ENCODE measurements at places on chromosomes 5 and 9.
A peak's percentile ranks its signal among the peaks of the same experiment; 100 is the strongest.

DNA sequence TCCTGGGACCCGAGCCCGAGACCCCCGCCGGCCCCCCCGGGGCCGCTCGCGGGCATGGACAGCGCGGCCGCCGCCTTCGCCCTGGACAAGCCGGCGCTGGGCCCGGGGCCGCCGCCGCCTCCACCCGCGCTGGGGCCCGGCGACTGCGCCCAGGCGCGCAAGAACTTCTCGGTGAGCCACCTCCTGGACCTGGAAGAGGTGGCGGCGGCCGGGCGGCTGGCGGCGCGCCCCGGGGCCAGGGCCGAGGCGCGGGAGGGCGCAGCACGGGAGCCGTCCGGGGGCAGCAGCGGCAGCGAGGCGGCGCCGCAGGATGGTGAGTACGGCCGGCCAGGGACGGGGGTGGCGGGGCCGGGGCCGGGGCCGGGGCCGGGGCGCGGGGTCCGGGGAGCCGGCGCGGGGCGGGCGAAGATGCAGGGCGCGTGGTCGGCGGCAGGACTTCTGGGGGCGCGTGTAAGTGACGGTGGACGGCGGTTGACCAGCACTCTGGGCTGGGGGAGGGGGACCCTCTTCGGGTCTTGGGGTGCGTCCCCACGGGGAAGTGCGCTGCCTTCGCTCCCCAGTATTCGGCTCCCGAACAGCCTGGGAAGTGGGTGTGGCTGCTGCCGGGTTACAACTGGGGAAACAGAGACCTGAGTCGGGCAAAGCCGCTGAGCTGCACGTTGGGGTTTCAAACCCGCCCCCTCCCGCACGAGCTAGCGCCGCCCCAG, 520 bp downstream of the PRRX2 start:
- no peak for DNase-seq

DNA sequence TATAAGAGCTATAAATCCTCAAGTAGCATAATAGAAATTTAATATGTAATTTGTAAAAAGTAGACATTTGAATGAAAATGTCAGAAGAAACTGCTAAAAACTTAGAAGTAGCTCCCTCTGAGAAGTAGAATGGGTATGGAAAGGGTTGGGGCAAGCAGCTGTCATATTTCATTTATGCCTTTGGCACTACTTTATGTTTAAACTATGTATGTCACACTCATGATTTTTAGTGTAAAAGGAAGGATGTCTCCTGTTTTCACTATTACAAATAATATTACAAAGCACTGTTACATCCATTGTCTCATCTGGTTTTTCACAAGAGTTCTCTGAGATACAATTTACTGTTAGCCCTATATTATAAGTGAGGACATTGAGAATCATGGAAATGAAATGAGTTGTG, 96.3 kb upstream of the ZNF462 start:
- no peak for DNase-seq

GRCh38 chr5:156515121-156515520, 188.2 kb downstream of the SGCD start:
- DNase-seq = no peak

DNA sequence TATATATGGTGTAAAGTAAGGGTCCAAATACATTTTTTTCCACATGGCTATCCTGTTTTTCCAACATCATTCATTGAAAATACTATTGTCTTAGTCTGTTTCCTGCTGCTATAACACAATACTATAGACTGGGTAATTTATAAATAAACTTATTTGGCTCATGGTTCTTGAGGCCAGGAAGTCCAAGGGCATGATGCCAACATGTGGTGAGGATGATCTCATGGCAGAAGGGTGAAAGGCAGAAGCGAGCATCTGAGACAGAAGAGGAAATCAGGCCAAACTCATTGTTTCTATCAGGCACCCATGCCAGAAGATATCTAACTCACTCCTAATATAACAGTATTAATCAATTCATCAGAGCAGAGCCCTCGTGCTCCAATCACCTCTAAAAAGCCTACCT, 42.6 kb downstream of the ANKRD55 start:
- DNase-seq = no peak

DNA sequence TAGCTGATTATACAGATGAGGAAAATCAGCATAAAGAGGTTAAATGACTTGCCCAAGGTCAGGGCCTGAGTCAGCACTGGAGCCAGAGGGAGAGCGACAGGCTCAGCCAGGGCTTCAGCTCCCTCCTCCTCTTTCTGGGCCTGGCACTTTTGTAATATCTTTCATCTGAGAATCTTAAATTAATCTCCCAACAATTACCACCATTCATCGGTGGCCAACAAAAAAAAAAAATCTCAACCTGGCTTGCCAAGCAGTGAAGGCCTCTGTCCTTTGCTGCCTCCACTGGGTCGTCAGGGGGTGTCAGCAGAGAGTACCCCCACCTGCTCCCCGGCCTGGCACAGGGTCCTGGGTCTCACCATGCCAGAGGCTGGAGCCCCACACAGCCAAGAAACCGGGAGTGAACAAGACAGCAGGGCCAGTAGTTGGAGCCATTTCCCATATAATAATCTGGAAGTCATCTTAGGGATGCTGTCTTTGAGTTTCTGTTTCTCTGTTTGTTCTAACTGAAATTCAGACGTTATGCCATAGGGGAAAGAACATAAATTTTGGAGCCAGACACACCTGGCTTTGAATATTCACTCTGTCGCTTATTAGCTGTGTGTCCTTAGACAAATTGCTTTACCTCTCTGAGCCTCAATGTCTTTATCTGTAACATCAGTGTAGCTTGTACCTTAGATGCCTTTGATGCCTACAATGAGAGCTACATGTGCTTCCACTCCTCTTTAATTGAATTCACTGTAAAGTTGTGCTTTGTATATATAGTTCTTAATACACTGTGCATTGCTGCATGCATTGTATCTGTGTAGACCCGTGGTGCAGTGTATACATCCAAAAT, 299.9 kb upstream of the MSX2 start:
- no peak for DNase-seq

DNA sequence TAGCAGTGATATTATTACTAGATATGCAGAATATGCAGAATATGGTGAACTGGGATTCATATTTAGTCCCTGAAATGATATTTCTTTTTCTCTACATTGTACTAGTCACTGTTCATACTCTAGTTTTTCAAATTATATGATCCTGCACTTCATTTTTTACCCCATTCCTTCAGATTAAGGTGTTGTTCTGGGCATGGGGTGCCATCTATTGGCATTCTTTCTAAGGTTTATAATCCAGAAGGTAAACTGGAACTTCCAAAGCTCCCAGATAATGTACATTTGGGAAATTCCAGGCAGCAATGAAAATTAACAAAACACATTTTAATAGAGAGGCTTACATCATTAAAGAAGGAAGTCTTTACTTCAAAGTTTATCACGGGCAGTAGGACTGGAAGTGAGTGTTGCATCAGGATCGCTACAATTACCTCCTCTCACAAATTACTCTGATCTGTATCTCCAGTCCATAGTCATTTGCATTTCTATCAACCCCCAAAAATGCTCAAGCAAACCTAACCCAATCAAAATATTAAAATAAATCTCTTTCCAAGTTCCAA, 12.5 kb downstream of the RFX3 start:
- DNase-seq = no peak

- peak; percentile 14 for DNase-seq
Measured at GRCh38 chr5:166165596-166165995, 2125.8 kb upstream of the WWC1 start.

DNA sequence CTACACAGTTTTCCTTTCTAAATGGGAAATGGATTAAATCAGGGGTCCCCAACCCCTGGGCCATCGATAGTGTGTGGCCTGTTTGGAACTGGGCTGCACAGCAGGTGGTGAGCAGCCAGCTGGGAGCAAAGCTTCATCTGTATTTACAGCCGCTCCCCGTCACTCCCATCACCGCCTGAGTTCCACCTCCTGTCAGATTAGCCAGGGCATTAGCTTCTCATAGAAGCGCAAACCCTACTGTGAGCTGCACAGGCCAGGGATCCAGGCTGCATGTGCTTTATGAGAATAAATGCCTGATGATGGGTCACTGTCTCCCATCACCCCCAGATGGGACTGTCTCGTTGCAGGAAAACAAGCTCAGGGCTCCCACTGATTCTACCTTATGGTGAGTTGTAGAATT, 41.2 kb upstream of the FLT4 start:
- DNase-seq = no peak

DNA sequence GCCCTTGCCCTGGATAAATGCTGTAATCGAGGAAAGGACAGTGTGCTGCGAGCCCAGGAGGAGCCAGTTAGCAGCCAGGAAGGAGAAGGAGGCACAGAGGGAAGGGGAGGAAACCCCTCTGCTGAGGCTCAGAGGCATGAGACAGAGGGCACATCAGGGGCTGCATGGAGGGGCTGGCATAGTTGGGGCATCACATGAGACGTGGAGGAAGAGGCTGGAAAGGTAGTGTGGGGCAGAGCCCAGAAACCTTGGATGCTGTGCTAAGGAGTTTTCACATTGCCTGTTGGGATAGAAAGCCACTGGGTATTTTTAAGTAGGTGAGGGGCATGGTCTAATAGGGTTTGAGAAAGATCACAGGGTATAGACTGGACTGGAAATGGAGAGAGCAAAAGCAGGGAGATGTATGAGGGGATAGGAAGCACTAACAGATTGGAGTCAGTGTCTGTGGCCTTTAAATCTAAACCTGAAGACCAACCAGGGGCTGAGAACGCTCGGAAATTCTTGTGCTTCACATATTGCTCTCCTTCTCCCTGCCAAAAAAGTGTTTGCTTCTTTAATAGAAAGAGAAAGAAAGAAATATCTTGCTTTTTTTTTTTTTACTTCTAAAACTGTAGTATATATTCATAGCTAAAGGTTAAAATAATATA, 33.0 kb upstream of the ANGPTL2 start:
- no peak for DNase-seq

- DNase-seq = no peak
Measured at GRCh38 chr9:113898596-113898995, 22.5 kb downstream of the ZNF618 start.

DNA sequence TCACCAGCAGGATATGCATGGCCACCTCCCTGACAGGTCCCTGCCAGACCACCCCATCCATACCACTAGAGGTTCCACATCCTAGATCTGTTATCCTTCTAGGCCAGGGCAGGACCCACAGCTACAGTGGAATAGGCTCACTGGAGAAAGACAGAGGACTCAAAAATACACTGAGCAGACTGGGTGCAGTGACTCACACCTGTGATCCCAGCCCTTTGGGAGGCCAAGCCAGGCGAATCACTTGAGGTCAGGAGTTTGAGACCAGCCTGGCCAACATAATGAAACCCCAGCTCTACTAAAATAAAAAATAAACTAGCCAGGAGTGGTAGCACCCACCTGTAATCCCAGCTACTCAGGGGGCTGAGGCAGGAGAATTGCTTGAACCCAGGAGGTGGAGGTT, 56.5 kb upstream of the TESK1 start:
- DNase-seq = no peak

- no peak for DNase-seq
Measured at GRCh38 chr9:78286946-78287388, 10.0 kb upstream of the PSAT1 start.

GRCh38 chr9:128335161-128335560, 5.2 kb upstream of the SLC27A4 start:
- no peak for DNase-seq

- no peak for DNase-seq
Measured at GRCh38 chr5:61622156-61622555, 290.1 kb downstream of the ZSWIM6 start.

GRCh38 chr5:25858019-25858418, 1180.4 kb downstream of the CDH9 start:
- DNase-seq = peak; percentile 30

All from NCI-H526 (cell line).